ENCODE measurements at places on chromosomes 5 and 9.
A peak's percentile ranks its signal among the peaks of the same experiment; 100 is the strongest.

DNA sequence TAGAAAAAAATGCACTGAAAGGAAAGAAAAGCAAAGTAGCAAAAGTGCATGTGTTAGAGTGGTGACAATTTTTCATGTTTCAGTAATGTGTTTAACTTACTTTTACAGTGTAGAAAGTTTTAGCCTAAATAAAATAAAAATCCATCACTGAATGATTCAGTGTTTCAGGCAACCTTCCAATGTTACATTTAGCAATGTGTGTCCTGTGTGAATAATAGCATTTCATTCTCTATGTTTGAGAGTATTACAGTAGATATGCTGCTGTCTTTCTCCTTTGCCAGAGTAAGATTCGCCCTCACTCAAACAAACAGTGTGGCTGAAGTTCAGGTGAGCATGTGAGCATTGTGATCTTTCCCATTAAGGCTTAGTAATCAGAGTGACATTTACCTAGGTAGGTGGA is 171.1 kb downstream of the TARS1 start:
- DNase-seq, result peak; percentile 31

DNA sequence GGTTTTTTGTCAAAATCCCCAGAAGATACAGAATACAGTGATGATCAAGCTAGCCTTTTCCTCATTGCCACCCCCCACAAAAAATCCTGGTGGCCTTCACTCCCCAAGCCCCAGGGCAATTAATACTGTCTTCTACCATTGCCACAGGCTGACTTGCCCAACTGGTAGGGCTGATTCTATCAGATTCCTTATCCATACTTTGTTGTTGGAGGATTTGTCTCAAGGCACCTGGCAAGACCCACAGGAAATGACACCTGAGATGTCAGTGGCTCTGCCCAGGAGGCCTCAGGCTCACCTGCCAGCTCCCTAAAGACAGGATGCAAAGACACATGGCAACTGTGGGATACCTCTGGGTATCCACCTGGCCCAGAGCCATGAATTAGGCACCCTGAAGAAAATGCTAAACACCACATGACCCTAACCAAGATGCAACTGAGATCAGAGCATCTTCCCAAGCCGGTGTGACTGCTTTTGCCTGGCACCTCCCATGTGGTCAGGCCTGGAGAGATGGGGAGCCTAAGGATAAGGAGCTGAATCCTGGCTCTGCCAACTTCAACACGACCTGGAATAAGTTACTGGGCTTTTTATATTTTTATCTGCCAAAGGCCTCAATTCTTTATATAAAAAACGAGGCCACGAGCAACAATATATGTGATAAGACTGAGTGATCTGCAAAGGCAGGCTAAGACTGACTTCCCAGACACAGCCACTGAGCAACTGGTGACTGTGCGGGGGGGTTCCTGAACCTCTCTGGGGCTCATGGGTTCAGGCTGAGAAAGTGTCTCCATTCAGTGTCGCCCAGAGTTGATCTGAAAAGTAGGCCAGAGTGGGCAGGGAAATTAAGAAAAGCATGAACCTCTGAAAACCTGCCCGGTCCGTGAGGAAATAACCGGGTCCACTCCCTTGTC is 944 bp downstream of the ATOX1 start:
- no peak for DNase-seq

DNA sequence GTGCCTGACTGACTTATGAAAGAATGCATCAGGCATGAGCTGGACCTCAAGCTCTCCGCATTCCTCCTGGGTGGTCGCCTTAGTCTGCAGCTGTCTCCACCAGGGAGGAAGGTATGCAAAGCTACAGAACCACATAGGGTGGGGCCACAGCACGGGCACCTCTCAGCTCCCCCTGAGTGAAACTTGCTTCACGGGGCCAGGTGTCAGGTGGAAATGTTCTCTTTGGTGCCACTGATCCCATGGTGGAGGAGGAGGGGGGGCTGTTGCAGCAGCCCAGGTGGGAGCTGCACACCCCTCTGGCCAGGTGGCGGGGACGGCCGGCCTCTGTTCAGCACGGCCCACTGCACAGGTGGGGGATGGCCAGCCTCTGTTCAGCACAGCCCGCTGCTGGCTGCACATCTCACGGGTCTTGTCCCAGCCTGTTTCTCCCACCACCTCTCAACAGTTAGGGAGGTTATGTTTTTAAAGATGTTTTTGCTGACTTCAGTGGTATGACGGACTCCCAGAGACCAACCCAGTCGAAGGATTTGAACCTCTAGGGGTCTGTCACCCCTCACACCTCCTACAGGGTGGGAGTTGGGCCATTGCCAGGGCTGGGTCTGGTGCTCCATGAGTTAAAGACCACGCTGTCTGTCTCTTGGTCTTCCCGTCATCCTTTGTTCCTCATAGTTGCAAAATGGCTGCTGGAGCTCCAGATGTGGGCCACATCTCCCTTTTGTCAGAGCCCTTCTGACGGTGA is 34.3 kb downstream of the MRPL36 start:
- DNase-seq, result no peak

DNA sequence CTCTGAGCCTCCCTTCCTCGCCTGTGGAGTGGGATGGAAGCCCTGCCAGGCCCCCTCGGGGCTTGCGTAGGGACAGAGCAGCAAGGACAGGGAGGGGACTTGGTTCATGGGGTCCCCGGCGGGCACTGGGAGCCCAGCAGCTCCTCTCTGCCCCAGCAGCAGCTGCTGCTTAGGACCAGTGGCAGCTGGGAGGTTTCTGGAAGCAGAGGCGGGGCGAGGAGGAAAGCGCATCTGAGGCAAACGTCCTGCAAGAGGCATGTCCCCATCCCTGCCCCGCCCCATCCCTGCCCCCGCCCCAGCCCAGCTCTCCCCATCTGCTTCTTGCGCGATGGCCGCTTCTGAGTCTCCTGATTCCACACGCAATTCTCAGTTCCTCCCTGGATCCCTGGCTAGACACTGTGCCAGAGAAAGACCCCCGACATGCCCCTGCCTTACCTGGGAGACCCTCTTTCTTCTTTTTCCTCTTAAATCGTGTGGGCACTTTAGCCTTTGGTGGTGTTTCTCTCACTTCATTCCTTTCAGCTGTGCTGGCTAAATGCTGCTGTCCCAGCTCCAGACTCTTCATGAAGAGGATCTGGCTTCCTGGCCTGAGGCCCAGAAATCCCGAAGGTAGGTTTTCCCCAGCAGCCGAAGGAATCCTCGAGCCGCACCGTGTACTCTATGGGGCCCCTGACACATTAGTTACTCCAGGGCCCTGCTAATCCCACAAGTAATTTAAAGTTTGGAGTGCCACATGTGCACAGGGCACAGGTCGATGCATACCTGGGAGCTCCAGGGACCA is 4.4 kb upstream of the OR2S2 start:
- no peak for DNase-seq

GRCh38 chr9:127386249-127386648 is 10.7 kb upstream of the SLC2A8 start:
- DNase-seq, result no peak

GRCh38 chr5:5739490-5739945 is 317.0 kb downstream of the ICE1 start:
- DNase-seq, result no peak

DNA sequence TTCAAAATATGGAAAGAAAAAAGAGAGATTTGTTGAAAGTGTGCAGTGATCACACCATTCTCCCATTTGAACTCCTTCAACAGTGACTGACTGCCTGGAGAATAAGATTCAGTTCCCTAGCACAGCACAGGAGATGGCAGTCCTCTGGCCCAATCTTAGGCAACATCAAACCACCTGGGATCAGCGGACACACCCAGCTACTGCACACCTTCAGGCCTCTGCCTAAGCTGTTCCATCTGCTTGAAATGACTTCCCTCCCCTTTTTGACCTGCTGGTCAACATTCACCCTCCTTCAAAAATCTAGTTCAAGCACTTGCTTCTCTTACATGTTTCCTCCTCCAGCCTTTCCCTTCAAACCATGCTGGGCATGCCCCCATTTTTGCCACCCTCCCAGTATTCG is 4.5 kb downstream of the MAPK9 start:
- DNase-seq, result no peak

- no peak for DNase-seq
Observed at GRCh38 chr5:32302835-32303754, 9.6 kb downstream of the MTMR12 start.

DNA sequence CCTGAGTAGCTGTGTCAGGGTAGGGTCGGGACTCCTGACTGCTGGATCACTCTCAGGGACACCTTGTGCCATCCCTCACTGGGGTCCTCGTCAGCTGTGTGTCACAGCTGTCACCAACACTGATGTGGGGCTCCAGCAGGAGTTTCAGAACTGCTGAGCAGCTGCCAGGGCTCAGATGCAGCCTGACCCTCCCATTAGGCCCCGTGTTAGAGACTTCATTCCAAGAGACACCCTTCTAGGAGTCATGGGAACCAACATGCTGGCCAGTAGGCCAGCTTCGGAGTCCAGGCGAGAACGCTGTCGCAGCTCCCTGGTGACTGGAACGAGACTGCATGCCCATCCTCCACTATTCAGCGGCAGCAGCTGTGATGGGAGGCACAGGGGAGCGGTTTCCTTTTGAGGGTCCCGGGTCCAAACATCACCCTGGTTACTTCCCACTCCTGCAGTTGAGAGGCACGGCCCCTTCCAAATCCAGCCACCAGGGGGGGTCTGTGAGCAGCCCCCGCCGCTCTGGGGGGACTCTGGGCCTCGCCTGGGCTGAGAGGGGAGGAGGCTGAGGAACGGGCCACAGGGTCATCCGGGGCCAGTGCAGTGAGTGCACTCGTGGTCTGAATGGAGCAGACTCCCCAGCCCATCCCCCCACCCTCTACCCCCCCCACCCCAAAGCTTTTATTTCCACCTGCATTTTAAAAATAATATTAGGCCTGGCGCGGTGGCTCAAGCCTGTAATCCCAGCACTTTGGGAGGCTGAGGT is 12.6 kb upstream of the TCF7 start:
- DNase-seq, result no peak

DNA sequence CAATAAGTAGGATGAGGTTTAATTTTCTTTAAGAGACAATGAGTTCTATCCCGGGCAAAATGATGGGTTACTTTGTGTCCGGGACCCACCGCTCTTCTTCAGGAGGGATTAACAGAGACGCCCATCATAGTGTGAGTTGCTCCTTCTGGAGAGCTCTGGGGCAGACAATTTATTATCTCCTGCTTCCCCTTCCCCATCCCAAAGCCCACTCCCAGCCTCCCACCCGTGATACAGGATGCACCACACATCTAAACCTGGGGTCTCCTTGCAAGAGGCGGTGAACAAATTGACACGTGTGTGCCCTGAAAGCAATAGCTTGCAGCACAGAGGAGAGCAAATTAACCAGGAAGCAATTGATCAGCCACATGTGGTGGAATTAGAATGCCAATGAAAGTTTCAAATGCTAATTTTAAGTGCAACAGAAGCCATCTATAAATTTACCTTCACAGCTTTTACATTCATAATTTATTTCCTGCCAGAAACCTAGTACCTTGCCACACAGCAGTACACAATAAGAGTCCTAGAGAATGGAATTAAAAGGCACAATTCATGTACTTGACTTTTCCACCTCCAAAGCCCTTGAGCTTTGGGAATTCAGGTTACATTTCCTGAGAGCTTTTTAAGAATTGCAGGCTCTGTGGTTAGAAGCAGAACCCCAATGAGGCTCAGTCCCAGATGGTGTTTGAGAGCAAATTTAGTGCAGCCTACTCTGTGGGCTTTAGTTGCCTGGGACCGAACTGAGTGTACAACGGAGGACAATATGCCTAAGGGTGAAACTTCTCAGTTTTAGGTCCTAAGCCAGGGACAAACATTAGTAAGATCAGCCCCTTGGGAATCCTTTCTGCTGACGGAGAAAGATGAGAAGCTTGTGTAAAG is 399.6 kb downstream of the MED10 start:
- no peak for DNase-seq

DNA sequence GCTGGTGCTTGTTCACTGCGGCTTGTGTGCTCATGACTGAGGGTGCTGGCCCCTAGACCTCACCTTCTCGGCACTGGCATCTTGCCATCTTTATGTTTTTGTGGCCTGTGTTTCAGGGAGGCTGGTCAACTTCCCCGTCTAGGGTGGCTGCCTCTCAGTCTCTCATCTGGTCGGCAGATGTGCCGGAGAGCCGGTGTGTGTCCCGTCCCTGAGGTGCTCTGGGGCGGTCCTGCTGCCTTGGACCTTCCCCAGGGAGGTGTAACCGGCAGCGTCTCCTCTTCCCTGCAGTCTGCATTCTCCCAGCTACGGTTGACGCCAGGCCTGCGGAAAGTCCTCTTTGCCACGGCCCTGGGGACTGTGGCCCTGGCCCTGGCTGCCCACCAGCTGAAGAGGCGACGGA is 5.6 kb downstream of the MIGA2 start:
- DNase-seq, result no peak

DNA sequence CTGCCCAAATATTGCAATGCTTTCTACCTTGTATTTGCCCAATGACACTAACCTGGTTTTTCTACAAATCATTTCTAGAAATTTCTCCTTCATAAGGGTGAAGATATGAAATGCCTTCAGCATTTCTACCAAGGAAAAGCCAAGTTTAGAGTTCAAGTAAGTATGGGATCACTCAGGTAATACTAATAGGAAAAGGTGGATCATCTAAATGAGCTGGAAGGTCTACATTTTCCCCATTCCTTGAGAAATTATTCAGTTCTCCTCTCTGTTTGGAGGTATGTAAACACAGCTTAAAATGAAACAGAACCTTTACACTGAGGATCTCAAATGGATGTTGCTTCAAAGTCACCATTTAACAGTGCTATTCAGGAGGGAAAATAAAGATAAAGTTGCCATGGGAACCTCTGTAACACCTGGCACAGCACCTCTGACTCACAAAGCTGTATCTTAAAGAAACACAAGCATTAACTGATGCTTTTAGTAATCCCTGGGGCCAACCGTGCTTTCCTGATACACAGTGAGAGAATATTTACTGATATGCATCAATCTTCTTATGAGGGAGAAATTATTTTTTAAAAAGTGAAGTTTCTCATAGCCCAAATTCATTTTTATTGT is 161.3 kb downstream of the DRD1 start:
- DNase-seq, result no peak

- no peak for DNase-seq
Observed at GRCh38 chr5:167661605-167662004, 629.8 kb upstream of the WWC1 start.

- DNase-seq, result no peak
Observed at GRCh38 chr9:124863371-124863871, 1.5 kb downstream of the ARPC5L start.

DNA sequence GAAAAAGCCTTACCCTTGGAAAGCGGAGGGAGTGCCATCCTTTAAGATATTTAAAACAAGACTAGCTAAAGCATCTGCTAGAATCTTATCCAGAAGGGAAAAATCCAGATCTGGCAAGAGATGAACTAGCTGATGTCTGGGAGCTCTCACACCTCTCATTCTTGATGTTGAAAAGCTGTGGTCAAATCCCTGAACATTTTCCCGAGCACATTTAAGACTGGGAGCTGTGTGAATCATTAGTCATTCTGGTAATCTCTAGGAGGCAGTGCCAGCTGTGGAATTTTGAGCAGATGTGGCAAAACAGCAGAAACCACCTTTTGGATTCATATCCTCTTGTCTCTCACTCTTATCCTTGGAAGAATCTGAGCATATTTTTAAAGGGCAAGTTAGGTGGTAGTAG is 218.0 kb downstream of the MAN2A1 start:
- peak; percentile 69 for DNase-seq

DNA sequence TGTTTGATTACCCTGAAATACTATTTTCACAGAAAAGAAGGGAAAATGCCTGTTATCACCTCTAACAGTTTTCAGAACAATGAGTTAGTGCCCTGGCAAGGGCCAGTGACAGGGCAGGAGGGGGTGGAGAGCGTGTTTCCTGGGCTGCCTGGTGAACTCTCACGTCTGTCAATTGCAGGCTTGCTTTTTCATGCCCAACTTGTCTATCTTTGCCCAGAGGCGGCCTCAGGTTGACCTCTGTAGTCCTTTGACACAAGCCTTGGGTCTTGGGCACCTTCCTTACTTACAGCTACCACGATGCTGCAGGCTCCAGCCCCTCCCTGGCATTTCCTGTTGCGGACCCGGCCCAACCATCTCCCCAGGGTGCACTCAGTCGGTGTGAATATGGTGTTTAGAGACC is 2.2 kb upstream of the CEL start:
- no peak for DNase-seq

Data from AG09309 (cell line).